Uterus (tissue), 4 donors: ENCODE measurements at places on chromosomes 1 and 21. TPM values are rescaled to one million over a fixed set of nuclear protein-coding genes. Genes with fewer than 3 reads are reported as not detected.

FAM89A gene
- total RNA-seq = 12.2 TPM

GRCh38 chr1:204453141-204453772 lies 41.3 kb downstream of the PIK3C2B start:
- no peak for DNase-seq

GRCh38 chr21:37319551-37319950 lies 47.0 kb upstream of the DYRK1A start:
- DNase-seq = no peak

GRCh38 chr1:234504969-234505768 lies 26.2 kb upstream of the TARBP1 start:
- no peak for DNase-seq

DNA sequence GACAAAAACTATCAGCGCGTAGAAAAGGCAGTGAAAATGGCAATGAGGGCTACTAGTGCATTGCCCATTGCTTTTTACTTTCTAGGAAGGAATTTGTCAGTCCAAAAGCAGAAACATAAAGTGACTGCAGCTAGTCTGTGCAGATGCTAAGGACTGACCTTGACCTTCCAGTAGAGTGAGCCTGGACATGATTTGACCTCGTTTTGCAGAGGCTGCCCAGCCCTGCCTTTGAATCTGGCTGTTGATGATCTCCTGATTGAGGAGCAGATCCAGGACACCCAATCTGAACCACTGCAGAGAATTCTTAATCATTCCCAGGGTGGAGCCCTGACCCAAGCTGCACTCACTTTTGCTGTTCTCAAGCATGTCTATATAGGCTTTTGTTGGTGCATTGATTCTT lies 21.6 kb downstream of the DYRK3 start:
- no peak for DNase-seq

GRCh38 chr1:32406629-32407111 lies 12.4 kb upstream of the BSDC1 start:
- DNase-seq = no peak

DNA sequence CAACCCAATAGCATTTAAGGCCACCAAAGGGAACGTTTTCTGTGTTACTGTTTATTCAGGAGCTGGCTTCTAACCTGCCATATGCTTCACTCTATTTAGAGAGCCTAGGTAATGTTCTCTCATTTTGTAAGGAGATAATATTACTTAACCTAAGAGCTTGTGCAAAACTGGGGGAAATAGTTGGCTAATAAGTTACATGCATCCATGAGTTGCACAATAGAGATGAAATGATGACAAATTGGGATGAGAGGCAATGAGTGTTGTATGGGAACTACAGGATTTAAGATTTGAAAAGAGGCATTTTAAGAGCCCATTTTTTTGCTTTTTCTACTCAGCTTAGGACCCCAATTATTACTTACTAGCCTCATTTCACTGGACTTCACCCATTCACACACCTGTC lies 151.0 kb downstream of the ST6GALNAC3 start:
- no peak for DNase-seq

DCST2 gene
- not detected for total RNA-seq

DNA sequence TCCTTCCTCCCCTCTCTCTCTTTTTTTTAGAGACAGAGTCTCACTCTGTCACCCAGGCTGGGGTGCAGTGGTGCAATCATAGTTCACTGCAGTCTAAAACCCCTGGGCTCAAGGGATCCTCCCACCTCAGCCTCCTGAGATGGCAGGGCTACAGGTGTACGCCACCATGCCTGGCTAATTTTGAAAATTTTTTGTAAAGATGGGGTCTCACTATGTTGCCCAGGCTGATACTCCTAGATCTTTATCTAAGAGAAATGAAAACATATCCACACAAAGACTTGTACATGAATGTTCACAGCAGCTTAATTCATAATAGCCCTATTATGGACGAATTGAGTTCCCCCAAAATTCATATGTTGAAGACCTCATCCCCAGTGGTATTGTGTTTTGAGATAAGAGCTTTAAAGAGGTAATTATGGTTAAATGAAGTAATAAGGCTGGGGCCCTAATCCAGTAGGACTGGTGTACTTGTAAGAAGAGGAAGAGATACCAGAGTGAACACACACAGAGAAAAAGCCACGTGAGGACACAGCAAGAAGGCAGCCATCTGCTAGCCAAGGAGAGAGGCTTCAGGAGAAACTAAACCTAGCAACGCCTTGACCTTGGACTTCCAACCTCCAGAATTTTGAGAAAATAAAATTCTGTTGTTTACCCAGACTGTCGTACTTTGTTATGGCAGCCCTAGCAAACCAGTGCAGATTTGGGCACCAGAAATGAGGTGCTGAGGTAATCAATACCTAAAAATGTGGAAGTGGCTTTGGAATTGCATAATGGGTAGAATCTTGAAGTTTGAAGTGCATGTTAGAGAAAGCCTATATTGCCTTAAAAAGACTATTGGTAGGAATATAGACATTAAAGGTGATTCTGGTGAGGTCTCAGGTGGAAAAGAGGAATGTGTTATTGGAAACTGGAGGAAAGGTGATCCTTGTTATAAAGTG lies 13.2 kb downstream of the IFNLR1 start:
- DNase-seq = no peak

GRCh38 chr21:41375875-41376274 lies 14.0 kb downstream of the MX2 start:
- no peak for DNase-seq

DNA sequence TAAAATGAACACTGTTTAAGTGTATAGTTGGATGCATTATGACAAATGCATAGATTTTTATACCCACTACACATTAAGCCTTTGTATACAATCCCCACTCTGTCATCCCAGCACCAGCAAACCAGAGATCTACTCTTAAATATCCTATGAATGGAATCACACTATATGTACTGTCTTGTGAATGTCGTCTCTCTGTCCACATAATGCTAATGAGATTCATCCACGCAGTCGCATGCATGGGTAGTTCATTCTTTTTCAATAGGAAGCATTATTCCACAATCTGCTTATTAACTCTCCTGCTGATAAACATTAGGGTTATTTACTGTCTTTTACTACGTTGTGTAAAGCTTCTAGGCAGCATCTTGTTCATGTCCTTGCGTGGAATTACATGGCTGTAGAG lies 892.3 kb downstream of the LTN1 start:
- no peak for DNase-seq

DNA sequence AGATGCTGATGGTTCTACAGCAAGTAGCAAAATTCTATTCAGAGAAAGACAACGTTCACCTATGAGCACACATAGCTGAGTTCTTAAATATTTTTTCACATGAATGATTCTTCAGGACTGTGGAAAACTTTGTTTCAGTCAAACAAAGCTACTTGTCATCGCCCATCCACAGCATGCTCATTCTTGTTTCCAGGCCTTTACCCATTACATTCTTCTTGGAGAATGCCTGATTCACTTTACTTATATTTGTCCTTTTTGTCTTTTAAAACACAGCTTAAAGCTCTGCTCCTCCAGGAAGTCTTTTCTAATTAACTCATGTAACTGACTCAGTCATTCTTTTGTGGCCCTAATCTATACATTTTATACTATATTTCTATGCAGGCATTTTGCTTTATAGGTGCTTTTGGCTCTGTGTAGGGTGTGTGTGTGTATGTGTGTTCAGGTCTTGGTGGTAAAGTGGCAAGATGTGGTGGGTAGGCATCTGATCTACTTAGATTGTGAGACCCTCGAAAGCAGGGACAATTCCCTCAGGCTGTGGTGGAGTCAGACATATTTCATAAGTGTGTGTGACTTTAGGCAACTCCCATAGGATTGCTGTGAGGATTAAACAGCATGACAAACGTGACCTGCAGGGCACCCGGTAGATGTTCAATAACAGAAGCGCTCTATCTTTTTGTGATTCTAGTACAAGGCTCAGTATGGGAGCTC lies 11.8 kb upstream of the MARK1 start:
- no peak for DNase-seq

GPR161 gene
- total RNA-seq = 33.1 TPM

DNA sequence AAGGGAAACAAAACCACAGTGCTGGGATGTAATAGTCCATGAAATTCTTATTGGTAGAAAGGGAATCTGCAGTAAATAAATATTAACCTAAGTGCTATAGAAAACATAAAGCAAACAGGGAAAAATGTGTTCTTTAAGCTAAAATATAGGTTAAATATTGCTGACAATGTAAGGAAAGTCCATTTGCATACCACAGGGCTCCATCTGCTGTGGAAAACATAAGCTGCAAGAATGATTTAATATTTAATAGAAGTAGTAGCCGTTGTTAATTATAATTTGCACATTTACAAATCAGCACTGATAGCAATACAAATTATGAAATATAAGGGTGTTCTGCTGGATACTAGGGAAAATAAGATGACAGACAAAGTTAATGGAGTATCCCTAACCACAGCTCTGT lies 444.9 kb upstream of the PKN2 start:
- no peak for DNase-seq

DNA sequence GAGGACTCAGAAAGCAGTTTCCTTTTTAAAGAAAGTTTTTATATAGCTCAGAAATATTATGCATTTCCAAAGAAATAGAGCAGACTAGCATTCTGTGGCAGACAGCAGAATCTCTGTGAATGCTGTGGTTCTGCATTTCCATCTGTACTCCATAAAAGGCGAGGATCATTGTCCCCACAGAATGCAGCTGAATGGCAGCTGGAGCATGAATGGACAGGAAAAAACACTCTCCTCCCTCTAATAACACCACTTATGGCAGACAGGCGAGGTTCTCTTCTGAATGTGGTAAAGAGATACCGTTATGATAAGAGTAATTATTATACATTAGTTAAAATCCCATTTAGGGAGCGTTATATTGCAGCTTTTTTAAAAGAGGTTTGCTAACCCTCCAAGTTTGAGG lies 81.4 kb upstream of the WLS start:
- DNase-seq = no peak

GRCh38 chr1:110065841-110066240 lies 4.6 kb downstream of the ALX3 start:
- no peak for DNase-seq

DNA sequence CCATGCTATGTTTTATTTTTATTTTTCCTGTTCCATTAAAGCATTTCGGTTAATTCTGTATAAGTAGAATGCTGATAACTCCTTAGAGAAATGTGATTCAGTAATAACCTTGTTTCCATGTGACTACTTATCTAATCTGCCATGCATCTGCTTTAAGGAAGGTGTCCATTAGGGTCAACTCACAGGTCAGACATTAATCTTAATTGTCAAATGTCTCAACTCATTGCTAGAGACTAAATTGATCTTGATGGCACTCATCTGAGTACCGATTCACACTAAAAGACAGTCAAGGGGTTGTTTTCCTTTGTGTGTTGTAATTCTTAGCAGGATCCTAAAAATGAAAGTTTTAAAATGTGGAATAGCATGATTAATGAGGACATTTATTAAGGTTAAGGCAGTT lies 41.8 kb downstream of the ITSN1 start:
- DNase-seq = no peak

DNA sequence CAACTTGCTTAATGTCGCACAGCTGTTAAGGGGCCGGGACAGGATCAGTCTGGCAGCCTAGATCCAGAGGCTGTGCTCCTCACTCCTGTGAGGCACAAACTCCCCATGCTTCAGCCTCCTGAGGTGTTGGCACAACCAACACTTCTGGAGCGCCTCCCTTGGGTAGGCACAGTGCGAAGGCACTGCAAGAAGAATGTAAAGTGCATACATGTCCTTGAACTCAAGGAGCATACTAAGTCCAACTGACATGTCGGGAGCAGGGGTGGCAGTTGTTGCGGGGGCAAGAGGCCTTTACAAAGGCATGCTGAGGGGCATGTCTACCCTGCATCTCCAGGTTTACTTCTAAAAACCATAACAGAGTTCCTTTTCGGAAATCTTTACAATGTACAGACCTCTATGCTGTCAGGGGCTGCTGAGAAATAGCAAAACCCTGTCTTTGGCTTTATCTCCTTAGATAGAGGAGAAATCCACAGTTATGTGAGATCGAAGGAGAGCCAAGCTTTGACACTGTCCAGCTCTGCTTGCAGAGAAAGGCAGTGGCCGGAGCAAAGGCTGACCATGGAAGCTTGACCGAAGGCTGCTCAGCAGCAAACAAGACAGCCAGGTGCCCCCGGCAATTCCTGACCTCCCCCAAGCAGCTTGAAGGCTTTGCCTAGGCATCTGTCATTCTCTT lies 93.9 kb downstream of the CDC7 start:
- DNase-seq = peak; percentile 39

PHC2 gene
- total RNA-seq = 51.5 TPM

DNA sequence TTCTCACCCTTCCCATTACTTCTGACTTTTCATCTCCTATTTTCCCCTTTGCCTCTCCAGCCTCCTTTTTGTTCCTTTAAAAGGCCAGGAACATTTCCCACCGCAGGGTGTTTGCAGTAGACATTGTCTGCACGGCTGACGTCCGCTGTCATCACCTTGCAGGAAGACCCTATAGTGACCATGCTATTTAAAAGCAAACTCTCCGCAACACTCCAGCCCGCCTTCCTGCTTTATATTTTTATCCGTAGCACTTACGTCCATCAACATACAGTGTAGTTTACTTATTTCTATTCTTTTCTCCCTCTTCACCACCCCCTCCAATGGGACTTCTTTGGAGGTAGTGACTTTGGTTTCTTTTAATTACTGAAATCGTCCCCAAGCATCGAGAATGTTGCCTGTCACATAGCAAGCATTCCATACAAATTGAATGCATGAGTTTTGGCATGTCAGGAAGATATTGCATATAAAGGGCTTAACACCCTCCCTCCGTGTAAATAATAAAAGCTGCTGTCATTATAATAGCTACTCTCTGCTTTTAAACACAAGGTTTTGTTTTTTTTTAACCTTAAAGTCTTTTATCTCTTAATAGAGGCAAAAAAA lies 19.8 kb downstream of the SLC25A33 start:
- DNase-seq = no peak

LORICRIN gene
- not detected for total RNA-seq

DNA sequence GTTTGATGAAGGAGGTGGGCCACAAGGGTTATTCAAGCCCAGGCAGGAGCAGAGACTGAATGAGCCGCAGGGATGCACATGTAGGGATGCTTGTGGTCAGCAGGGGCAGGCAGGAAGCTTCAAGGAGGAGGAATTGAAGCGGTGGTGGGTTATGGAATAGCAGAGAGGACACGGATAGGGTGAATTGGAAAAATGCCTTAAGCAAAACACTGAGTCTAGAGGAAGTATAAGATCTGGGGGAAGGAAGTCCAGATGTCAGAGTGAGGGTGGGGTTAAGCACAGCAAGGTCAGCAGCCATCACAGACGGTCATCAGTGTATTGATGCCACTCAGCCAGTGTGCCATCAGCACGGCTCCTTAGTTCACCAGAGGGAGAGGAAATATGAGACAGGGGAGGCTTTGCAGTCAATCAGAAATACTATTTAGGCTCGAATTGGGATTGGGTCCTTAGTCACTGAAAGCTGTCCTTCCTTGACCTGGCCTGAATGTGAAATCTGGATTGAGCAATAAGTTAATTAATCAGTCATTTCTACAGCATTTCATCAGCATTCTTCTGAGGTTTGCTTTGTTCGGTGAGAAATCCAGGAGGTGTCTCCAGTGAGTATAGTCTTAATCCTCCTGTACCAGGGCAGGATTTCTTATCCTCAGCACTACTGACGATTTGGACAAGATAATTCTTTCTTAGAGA lies 6.0 kb upstream of the LCE1F start:
- no peak for DNase-seq

TMIGD3 gene
- 0.95 TPM for total RNA-seq
